ENCODE measurements at places on chromosomes 4 and X.

DNA sequence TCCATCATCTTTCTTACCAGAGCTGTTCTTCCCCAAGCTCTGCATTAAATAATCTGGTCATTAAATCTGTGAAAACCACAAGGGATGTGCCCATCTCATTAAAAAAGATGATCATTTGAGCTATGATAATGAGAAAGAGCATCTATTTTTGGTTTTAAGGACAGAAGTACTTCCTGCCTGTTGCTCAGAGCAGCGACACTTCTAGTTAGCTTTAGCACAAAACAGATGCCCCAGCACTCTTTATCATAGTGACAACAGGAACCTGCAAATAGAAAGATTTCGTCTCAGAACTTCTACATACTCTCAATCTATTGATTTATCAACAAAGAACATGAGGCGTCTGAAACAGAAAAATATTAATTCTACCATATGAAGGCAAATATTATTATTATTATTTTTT is 140.1 kb downstream of the APBB2 start:
- no peak for DNase-seq

DNA sequence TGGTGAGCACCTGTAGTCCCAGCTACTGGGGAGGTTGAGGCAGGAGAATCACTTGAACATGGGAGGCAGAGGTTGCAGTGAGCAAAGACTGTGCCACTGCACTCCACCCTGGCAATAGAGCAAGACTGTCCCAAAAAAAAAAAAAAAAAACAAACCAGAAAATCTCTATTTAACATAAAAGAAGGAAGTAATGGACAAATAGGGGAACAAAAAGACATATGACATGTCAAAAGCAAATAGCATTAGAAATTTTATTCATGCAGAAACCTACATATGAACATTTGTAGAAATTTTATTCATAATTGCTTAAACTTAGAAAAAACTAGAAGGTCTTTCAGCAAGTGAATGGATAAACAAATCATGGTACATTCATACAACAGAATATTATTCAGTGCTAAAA is 97.1 kb upstream of the SH3RF1 start:
- no peak for DNase-seq

DNA sequence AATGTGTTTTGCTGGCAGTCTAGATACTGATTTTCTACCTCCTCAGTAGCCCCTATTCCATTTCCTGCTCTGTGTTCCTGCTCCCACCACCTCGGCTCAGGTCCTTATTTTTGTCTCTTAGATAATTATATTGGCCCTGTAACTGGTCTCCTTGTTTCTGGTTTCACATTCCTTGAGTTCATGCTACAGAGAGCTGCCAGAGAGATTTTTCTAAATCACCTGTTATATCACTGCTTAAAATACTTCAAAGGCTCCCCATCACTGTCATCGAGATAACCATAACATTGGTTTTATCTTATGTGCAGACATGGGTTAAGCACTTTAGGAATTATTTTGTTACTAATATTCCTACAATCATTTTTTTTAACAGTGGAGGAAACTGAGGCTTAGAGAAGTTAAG is 9.6 kb downstream of the SYNPO2 start:
- no peak for DNase-seq

GRCh38 chr4:143421609-143422008 is 84.9 kb downstream of the GAB1 start:
- no peak for DNase-seq

GRCh38 chr4:152094970-152095700 is 334.3 kb upstream of the GATB start:
- DNase-seq: no peak

DNA sequence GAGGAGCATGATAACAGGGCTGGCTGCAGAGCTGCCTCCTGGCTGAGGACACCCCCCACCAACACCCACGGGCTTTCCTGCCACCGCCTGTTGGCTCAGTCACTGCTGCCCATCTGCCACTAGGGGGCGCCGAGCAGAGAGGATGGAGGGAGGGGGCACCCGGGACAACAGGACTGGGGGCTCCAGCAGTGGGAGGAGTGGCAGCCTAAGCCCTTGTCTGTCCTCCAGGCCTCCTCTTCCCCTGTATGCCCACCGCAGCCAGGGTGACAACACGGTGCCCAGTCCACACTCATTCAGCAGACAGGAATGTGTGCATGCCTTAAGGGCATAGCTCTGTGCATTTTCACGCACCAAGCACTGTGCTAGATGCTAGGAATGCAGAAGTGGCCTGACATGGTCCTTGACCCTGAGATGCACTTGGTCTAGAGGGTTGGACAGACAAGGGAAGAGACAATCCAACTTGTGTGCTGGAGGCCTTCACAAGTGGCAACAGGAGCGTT is 149.9 kb downstream of the AMMECR1 start:
- DNase-seq: no peak

DNA sequence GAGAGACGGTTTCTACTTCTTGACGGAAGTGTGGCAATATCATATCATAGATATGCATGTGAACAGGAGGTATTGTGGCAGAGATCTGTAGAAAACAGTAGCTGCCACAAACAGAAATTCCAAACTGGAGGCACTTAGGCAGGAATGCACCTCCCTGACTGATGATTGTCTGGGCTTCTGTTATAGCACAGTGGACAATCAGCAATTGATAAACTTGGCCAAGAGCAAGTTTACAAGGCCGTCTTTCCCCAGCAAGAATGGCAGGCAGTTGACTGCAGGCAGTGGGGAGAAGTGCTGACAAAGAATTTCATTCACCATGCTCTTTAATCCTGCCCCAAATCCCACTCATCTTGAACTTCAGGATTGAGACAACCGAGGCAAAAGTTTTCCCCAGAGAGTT is 114.4 kb upstream of the STOX2 start:
- DNase-seq: no peak

GRCh38 chrX:63275127-63275526 is 76.0 kb downstream of the SPIN4 start:
- DNase-seq: no peak

DNA sequence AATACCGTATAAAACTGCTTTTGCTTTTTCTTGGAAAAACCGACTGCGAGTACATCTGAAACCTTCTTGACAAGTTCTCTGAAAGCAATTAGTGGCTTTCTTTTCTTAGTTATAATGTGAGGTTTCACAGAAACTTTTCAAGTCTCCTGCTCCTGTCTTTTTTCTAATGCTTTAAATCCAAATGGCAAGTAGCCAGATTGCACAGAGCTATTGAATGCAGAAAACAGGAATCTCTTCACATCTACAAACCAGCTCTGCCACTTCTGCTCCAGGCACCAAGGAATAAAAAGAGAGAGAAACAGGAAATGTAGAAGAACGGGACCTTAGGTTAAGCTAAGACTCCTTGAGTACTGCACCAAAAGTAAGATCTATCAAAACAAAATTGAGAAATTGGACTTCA is 267.3 kb upstream of the TET2 start:
- DNase-seq: no peak

GRCh38 chrX:81979806-81980515 is 778.1 kb downstream of the SH3BGRL start:
- DNase-seq: no peak

DNA sequence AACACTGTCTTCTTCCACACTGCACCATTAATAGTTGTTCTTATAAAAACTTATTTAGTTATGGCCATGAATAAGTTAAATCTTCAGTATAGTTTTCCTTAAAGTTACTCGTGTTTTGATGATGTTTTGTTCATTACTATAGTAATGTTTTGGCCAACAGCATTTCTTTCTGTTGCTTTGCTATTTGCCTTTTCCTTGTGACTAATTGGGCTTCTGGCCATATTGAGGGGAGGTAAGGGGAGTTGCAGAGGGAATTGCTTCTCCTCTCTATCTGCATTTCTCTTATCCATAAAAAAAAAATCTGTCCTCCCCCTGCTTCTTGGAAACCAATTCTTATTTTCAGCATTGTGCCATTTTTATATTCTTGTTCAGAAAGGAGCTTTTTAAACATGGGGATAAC is 42.7 kb upstream of the ZCCHC12 start:
- DNase-seq: no peak

DNA sequence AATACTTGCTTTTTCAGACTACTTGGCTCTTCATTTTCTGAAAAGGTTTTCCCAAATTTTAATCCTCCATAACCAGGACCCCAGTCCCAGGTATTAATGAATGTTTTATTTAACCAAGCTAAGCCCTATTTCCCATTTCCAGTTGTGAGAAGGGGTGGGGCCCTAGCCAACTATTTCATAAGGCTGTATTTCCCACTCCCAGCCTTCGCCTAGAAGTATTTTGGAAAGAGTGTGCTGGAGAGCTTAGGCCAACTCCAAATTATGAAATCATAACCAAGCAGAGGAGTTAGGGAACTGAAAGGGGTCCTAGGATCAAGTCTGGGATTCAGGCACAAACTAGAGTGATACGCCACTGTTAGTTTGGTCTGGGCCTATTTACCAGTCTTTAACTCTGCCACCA is 148.4 kb upstream of the GPC4 start:
- DNase-seq: no peak

GRCh38 chrX:34365471-34365870 is 233.4 kb upstream of the FAM47A start:
- DNase-seq: peak; percentile 16

- DNase-seq: no peak
Measured at GRCh38 chr4:47641755-47642154, 156.7 kb downstream of the ATP10D start.

DNA sequence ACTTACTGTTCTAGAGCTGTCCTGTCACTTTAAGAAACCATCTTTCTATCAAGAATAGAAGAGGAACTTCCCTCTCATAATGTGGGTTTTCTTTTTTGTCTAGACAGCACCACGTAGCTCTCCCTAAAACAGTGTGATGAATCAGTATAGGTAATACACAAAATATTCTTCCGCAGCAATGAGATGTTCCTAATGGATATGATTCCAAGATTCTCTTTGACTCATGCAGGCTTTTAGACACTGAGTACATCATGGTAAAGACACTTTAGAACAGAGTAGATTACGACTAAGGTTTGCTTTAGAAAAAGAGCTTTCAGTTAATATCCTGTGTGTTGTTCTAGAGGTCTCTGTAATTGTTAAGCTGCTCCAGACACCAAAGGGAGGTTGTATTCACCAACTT is 69.8 kb downstream of the PTTG2 start:
- DNase-seq: peak; percentile 47

DNA sequence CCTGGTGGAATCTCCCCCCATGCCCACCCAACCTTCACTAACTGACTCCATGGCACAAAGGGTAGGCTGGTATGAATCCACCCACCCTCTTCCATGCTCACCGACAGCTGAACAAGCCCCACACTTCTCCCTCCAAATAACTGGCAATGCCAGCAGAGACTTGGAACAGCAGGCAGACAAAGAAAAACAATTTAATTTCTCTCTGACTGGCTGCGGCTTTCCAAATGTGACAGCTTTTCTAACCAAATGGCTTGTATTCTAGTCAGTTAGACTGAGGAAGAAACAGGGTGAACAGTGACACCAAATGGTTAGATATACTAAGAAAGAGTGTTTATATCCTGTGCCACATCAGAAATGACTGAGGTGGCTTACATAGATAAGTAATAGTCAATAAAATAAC is 199.3 kb upstream of the ADAMTS3 start:
- no peak for DNase-seq

- no peak for DNase-seq
Measured at GRCh38 chr4:3413675-3414420, 27.9 kb upstream of the HGFAC start.

- DNase-seq: no peak
Measured at GRCh38 chr4:102114118-102114630, 231.1 kb downstream of the SLC39A8 start.

DNA sequence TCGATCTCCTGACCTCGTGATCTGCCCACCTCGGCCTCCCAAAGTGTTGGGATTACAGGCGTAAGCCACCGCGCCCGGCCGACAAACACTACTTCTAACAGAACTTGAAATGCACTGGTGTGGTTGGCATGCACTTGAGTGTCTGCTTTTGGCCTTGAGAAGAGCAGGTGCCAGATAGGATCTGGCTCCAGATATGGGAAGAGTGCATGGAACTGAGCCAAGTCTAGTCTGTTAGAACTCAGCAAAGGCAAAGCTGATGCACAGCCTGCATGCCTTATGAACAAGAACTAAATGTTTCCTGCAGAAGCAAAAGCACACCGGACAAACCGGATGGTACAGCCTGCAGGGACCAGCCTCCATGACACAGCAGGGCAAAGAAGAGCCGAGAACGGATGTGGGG is 35.1 kb upstream of the TBL1X start:
- no peak for DNase-seq

- DNase-seq: no peak
Measured at GRCh38 chr4:161167539-161167938, 996.3 kb downstream of the FSTL5 start.

DNA sequence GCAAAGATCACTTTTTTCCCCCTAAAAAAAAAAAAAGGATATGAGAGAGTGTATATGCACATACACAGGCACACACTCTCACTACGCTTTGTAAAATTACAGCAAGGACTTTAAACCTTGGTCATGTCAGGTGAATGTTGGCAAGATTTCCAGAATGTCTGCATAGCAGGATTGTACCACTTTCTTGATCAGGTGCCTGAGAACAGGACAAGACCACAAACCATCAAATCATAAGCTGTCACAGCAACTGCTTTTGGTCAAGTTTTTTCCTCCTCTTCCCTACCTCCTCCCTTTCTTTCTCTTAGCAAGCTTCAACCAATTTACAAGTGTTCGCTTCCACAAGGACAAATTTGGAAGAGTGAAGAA is 15.3 kb downstream of the PPARGC1A start:
- DNase-seq: no peak

- DNase-seq: no peak
Measured at GRCh38 chr4:22881411-22881810, 188.7 kb downstream of the GBA3 start.

DNA sequence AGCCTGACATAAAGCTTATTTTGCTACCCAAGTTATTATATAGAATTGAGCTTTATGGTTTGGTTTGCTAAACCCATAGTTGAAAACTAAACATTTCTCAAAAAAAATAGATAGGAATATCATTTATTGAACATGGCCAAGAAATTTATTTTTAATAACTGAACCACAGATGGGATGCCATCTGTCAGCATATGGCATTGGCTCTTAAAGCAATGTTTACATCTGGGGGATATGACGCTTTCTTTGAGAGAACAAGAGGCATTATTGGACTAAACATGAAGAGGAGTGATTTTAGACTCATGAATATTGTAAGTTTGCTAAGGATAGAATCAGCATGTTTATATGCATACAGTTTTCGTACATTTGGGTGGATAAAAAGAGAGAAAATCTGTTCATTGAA is 132.6 kb upstream of the SLIT2 start:
- DNase-seq: no peak

DNA sequence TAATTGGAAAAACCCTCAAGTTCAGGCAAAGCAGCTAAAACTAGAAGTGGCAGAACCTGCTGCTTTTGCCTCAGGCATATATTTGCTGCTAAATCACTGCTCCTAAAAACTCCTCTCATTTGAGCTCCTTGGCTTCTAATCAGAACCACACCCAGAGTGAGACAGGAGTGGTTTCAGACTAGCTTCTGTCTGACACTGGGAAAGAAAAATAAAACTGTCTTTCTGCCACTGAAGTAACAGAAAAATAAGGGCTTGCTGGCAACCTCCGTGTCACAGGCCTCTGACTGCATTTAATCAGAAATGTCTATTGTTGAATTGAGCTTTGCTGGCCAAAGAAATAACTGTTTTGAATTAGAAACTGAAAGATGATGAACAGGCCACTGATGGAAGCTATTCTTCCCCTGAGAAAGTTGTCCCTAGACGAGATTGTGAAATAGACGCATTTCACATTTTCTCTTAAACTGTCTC is 52.1 kb upstream of the RAP2C start:
- no peak for DNase-seq

GRCh38 chr4:85557016-85557901 is 82.3 kb downstream of the ARHGAP24 start:
- DNase-seq: no peak

- no peak for DNase-seq
Measured at GRCh38 chr4:75634951-75635350, 4.6 kb upstream of the CDKL2 start.

GRCh38 chr4:113772319-113772718 is 10.8 kb upstream of the CAMK2D start:
- no peak for DNase-seq
